ENCODE measurements at places on chromosomes 12 and 14.
A peak's percentile ranks its signal among the peaks of the same experiment; 100 is the strongest.

GRCh38 chr12:130916241-130916911 is 37.3 kb upstream of the ADGRD1 start:
- DNase-seq: peak; percentile 81

DNA sequence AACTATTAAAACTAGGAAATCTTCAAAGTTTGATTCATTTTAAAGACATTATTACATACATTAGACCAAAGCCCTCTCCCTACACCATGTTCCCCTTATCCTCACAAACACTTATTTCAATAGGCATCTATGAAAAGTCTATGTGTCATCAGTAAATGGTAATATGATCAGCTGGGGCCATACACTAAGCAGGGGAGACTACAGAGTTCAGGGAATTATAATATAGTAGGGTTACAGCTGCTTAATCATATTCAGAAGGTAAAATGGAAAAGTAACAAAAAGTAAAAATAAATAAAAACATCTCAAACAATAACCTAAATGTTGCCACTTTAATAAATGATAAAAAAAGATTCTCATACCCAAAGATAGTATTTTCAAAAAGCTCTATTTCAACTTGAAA is 29.1 kb downstream of the PAWR start:
- no peak for DNase-seq

GRCh38 chr14:51939755-51940301 is 49.5 kb upstream of the RTRAF start:
- DNase-seq: no peak

GRCh38 chr14:78598046-78598920 is 428.1 kb downstream of the NRXN3 start:
- peak; percentile 60 for DNase-seq

GRCh38 chr14:77041881-77042545 is 13.5 kb upstream of the IRF2BPL start:
- DNase-seq: peak; percentile 65

DNA sequence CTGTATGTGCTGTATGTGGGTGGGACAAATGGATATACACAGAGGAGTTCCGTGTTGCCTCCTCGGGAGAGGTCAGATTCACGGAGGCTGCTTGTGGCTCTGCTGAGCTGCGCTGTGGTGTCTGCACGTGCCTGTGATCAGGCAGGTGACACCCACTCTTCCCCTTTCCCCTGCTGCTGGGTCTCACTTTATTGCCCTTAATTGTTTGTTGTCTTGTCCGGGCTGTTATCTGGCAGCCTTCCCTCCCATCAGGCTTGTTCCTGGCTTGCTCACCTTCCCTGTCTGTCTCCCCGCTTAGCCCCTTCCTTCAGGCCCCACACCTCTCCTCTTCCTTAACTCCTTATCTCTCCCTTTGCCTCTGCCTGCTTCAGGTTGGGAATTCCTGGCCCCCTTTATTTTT is 13.5 kb downstream of the WNT5B start:
- no peak for DNase-seq

GRCh38 chr12:127077262-127078045 is 1189.5 kb upstream of the TMEM132C start:
- no peak for DNase-seq
